ENCODE measurements at places on chromosomes 2 and 18.

GRCh38 chr2:11769516-11769915, 23.1 kb downstream of the LPIN1 start:
- DNase-seq, result no peak

GRCh38 chr2:70328921-70329561, 27.2 kb upstream of the FAM136A start:
- DNase-seq, result no peak

GRCh38 chr2:191311627-191312026, 66.4 kb downstream of the MYO1B start:
- no peak for DNase-seq

DNA sequence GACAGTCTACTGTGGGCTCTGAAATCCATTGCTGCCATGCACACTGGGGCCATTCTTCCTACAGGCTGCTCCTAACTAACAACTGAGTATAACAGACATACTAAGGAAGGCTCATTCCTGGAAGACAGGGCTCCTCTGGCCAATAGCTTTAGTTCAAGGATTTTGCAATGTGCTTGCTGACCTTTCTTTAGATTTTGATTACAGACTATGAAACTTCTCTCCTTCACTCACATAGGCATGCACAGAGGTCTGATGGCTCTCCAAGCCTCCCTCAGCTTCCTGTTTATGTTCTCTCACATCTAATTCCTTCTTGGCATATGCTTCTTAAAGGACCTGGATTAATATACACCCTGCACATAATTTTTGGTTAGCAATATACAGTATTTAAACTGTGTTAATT, 34.4 kb upstream of the ROCK1 start:
- no peak for DNase-seq

DNA sequence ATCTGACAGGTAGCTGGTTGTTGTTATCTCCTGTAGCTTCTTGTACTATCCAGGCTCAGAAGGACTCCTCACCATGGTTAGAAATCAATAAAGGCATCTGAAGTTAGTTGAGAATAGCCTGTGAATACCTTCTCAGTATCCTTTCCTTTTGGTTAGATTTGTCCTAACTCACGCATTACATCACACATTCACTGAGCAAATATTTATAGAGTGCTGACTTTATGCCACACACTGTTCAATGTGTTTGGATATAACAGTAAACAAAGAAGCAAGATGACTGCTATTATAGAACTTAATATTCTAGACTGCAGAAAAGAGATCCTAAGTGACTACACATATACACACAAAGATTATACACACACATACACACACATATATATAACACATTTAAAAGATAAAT, 889.9 kb upstream of the CHAC2 start:
- no peak for DNase-seq

DNA sequence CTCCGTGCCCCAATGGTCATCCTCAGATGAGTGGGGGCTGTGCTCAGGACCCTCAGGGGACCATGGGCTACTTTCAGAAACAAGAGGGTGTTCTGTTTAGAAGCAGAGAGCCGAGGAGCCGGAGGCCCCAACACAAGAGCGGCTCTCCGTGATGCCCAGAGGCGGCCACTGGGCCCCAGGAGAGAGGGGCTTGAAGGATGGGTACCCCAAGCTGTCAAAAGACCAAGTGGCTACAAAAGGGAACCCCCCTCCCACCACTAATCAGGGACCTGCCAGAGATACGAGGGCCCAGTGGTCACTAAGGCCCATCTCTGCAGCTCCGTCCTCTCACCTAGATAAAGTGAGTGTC, 93.6 kb downstream of the HDAC4 start:
- no peak for DNase-seq

DNA sequence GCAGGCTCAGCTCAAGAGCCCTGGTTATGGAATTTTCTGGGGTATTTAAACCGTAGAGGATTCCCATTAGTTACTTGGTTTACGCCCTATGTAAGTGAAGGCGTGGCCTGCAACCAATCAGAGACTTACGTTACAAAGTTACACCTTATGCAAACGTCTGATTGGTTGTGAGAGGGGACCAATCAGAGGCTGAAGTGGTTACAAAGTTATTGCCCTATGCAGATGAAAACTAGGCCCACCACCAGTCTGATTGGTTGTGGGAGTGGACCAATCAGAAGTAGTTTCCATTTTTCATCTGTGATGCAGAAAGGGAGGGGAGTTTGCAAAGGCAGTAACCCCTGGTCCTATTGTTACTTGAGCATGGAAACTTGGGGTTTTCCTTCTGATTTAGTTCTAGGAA, 49.1 kb downstream of the DLGAP1 start:
- DNase-seq, result no peak
